Gastroesophageal sphincter (tissue), 4 donors: ENCODE measurements at places on chromosomes 12 and 14. TPM values are rescaled to one million over a fixed set of nuclear protein-coding genes. Genes with fewer than 3 reads are reported as not detected.

KLHL33 gene
- total RNA-seq = 1.6 TPM

RNF212B gene
- total RNA-seq = not detected

PHLDA1 gene
- 4.4 TPM for total RNA-seq

KITLG gene
- total RNA-seq = 116 TPM

AQP2 gene
- not detected for total RNA-seq

SLCO1C1 gene
- total RNA-seq = 0.72 TPM

INHBC gene
- total RNA-seq = not detected

TRPV4 gene
- total RNA-seq = 0.82 TPM

AICDA gene
- total RNA-seq = not detected

SERPINA6 gene
- not detected for total RNA-seq

CLEC4A gene
- 4.0 TPM for total RNA-seq

C12orf60 gene
- 0.93 TPM for total RNA-seq

CCDC196 gene
- total RNA-seq = not detected

NID2 gene
- 69.5 TPM for total RNA-seq

OR4M1 gene
- not detected for total RNA-seq
